ENCODE measurements at places on chromosomes 1 and 21. TPM values are rescaled to one million over a fixed set of nuclear protein-coding genes. Genes with fewer than 3 reads are reported as not detected.

CD5L gene
- 4.9 TPM for total RNA-seq

DNA sequence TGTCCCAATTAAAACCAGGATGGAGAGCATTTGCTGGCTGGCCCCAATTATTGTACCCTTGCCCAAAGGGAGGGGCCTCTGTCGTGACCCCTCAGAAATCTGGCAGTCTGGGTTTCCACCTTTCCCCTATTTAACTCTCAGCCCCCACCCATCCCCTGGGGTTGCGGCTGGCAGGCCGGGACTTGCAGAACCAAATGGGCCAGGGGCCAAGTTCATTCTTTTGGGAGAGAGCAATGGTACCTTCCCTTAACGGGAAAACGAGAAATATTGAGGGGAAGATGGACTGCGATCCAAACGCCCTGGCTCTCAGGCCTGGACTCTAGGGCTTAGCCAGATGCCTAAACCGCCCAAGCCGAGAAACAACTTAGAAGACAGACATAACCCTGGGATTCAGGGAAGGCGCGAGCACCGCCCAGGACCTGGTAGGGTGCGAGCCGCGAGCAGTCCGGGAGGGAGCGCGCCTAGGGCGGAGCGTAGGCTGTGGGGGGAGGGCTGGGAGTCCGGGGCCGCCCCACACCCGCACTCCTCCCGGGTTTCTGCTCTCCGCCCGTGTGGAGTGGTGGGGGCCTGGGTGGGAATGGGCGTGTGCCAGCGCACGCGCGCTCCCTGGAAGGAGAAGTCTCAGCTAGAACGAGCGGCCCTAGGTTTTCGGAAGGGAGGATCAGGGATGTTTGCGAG, at the start of gene SLC27A3:
SLC27A3 (plus strand) TSS at position 628 of the 678 bp plus-strand sequence. CDS start 91 bp downstream, outside the sequence.
- peak; percentile 90 for DNase-seq

GRCh38 chr21:27817902-27818623, 851.2 kb upstream of the ADAMTS5 start:
- DNase-seq = no peak

DNA sequence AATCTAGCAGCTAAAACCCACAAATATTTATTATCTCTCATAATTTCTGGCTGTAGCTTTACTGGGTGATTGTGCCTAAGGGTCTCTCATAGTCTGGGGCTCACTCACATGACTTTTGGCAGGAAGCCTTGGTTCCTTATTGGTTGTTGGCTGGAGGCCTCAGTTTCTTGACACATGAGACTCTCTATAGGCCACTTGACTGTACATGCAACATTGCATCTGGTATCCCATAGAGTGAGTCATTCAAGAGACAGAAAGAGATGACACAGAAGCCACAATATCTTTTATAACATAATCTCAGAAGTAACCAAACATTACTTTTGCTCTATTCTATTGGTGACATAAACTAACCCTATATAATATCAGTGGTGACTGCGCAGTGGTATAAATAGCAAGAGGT, 128.5 kb upstream of the HNRNPU start:
- DNase-seq = no peak

All from Right ventricle myocardium superior (tissue), 1 donor.